ENCODE measurements at places on chromosomes 12 and 14. TPM values are rescaled to one million over a fixed set of nuclear protein-coding genes. Genes with fewer than 3 reads are reported as not detected.
A peak's percentile ranks its signal among the peaks of the same experiment; 100 is the strongest.

GRCh38 chr14:89750908-89751392, 203.6 kb downstream of the EFCAB11 start:
- no peak overlapping the region for H3K27ac ChIP-seq
- no peaks in the 10 kb centered on the region for H3K36me3 ChIP-seq
- no peak overlapping the region for H3K4me3 ChIP-seq

GRCh38 chr12:76190299-76190698, 105.8 kb upstream of the NAP1L1 start:
- DNase-seq, result no peak
- H3K27ac ChIP-seq, result no peak overlapping the region
- peaks cover 3% of the 10 kb centered on the region for H3K4me1 ChIP-seq
- H3K27me3 ChIP-seq, result no peaks in the 10 kb centered on the region
- no peaks in the 10 kb centered on the region for H3K36me3 ChIP-seq
- H3K4me3 ChIP-seq, result no peak overlapping the region

DNA sequence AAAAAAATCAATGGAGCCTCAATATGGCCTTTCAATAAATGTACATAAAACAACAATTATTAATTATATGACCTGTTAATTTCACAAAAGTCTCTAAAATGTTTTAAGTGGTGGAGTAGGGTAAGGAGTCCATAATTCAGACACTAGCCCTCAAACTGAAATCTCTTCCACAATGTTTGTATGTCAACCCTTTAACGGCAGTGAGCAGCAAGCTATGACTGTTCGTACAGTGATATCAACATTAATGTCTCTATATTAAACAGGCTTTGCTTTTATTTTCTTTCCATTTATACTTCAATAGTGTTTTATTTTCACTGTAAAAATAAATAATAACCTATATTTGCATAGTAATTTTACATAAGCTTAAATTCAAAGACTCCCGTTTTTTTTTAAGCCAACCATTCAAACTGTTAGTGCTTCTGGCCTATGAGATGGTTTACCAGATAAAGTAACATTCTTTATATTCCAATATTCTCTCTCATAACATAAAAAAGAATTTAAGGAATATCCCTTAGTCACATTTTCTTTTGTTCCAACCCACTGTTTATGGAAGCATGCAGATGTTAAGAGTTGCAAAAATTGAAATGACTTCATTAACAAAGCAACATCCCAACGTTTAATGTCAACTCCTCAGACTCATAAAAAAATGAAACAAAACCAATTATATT, 2.3 kb downstream of the CDK17 start:
- H3K27ac ChIP-seq, result peak overlapping the region; percentile 86
- H3K36me3 ChIP-seq, result no peaks in the 10 kb centered on the region
- peaks cover 30% of the 10 kb centered on the region for H3K4me1 ChIP-seq
- no peak for DNase-seq
- H3K4me3 ChIP-seq, result peak overlapping the region; percentile 74
- no peaks in the 10 kb centered on the region for H3K27me3 ChIP-seq

DNA sequence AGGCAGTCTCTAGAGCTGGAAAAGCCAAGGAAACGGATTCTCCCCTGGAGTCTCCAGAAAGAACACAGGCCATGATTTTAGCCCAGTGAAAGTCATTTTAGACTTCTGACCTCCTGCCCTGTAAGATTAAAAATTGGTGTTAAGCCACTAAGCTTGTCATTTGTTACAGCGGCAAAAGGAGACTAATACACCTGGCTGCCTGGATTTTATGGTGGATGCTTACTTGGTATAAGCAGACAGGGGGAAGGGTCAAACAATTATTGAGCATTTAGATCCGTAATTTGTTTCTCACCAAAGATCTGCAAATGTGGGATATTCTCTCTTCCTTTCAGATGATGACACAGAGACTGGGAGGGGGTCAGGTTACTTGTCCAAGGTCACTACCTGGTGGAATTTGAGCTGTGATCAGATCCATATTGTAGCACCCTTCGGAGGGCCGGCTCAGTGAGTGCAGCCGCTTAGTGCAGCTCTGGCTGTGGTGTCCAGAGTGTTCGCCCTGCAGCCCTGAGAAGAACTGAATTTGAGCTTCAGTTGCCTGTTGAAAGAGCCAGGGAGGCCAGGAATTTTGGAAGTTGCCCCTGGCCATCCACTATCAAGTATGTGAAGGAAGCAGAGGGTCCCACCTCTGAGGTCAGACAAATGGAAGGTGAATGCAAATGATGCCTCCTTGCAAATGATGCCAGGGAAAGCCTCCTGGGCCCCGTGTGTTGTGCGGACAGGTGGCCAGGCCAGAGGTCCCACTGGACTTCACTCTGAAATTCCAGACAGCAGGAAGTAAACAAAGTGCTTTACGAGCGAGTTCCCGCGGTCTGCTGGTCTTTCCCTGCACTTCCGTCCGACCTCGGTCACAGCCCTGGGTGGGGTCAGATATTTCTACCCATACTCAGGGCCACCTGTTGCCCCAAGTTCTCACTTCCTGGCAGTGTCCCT, 15.1 kb downstream of the GLRX5 start:
- H3K27me3 ChIP-seq, result no peaks in the 10 kb centered on the region
- H3K4me3 ChIP-seq, result no peak overlapping the region

DNA sequence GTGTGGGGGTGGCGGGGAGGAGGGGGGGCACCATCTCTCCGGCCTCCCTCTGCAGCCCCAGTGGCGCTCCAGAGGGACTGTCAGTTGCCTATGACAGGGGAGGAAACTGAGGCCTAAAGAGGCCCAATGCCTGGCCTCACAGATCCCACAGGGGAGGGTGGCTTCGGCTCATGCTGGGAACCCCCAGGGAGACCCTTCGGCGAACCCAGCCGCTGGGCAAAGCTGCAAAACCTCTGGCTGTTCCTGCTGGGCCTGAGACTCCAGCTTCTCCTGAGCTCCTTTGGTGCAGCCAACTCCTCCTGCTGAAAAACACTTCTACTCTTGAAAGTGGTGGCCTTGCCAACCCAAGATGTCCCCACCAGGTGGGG, 170.1 kb upstream of the RTL1 start:
- H3K27me3 ChIP-seq, result no peaks in the 10 kb centered on the region
- peaks cover 7% of the 10 kb centered on the region for H3K4me1 ChIP-seq
- H3K4me3 ChIP-seq, result no peak overlapping the region
- no peaks in the 10 kb centered on the region for H3K36me3 ChIP-seq

DNA sequence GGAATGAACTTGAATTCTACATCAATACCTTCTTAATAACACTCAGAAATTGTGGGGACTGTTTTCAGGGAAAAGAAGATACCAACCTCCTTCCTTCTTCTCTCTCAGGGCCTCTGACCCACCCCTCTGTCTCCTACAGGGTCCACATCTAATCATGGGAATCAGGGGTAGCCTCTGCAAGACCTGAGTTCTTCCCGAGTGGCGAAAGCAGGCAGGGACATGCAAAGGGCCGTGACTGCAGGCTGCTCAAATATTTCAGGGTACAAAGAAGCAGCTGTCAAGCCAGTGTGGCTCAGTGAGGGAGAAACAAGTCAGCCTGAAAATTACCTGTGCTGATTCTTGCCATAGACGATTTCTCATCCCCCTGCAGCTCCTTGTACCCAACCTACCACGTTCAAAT, 123.1 kb upstream of the PARP11 start:
- no peaks in the 10 kb centered on the region for H3K27me3 ChIP-seq
- H3K4me3 ChIP-seq, result no peak overlapping the region
- no peak for DNase-seq
- peaks cover 9% of the 10 kb centered on the region for H3K4me1 ChIP-seq

Gene JAG2
- 1.2 TPM for total RNA-seq

Gene ESR2
- 0.36 TPM for total RNA-seq

Gene NPFF
- total RNA-seq, result not detected

GRCh38 chr12:122979001-122979907, 1.2 kb upstream of the ARL6IP4 start:
- DNase-seq, result no peak
- H3K27me3 ChIP-seq, result no peaks in the 10 kb centered on the region
- peak overlapping the region; percentile 58 for H3K27ac ChIP-seq
- peaks cover 5% of the 10 kb centered on the region for H3K36me3 ChIP-seq
- H3K4me3 ChIP-seq, result peak overlapping the region; percentile 74

DNA sequence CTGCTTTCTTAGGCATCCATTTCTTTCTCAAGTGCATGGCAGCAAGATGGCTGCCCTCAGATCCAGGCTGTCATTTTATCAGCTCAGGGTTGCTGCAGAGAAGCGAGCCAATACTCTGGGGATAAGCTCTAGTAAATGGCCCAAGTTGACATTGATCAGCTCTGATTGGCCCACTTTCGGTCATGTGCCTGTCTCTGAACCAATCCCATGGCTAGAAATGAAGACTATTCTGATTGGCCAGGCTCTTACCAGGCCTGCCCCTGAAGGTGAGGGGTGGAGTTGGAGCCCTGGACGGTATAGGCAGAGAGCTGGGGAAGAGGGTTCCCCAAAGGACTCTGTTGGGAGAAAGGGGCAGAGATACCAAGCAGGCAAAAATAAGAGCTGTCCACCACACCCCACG, 41.4 kb downstream of the MYO1H start:
- peaks cover 11% of the 10 kb centered on the region for H3K27me3 ChIP-seq
- no peaks in the 10 kb centered on the region for H3K4me1 ChIP-seq
- no peak for DNase-seq
- no peak overlapping the region for H3K27ac ChIP-seq
- H3K36me3 ChIP-seq, result no peaks in the 10 kb centered on the region

GRCh38 chr12:24898185-24898584, 50.7 kb downstream of the BCAT1 start:
- H3K27ac ChIP-seq, result no peak overlapping the region
- peaks cover 14% of the 10 kb centered on the region for H3K4me1 ChIP-seq
- DNase-seq, result no peak
- no peak overlapping the region for H3K4me3 ChIP-seq

DNA sequence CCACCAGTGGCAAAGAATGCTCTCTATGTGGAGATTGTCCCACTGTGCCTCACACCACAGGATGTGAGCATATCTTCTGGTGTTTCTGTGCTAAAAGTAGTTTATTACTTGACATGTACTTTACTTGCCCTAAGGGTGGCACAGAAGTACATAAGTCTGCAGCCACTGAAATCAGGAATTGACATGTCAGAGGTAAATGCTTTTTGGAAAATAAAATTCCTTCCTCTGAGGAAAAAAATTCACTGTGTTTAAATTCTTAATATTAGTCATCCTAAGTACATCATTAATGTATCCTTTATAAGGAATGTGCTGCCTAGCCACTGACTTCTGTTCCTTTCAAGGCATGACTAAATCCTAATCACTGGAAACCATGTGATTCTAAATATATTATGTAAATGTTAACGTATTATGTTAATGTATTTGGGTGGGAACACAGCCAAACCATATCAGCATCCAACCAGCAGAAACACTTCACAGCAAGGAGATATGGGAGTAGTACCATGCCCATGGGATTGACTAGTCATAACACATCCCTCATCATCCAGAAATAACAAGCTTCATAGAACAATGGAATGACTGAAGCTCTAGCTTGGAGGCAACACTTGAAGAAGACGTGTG, 239.7 kb upstream of the PPFIA2 start:
- DNase-seq, result no peak
- H3K36me3 ChIP-seq, result no peaks in the 10 kb centered on the region
- no peak overlapping the region for H3K27ac ChIP-seq
- no peaks in the 10 kb centered on the region for H3K27me3 ChIP-seq
- no peaks in the 10 kb centered on the region for H3K4me1 ChIP-seq

Gene PPM1H
- 0.44 TPM for total RNA-seq

- no peak overlapping the region for H3K27ac ChIP-seq
- H3K36me3 ChIP-seq, result no peaks in the 10 kb centered on the region
- no peaks in the 10 kb centered on the region for H3K4me1 ChIP-seq
- no peak for DNase-seq
Measured at GRCh38 chr12:127144770-127145169, 1122.2 kb upstream of the TMEM132C start.
